Calu3 (cell line): ENCODE measurements at places on chromosomes 16 and 17. TPM values are rescaled to one million over a fixed set of nuclear protein-coding genes. Genes with fewer than 3 reads are reported as not detected.

The GRAPL gene
- not detected in 2 replicates for total RNA-seq

The ZG16 gene
- not detected in 2 replicates for total RNA-seq

The PIK3R6 gene
- not detected in 2 replicates for total RNA-seq

The TAT gene
- total RNA-seq, result 0.10 TPM in 1 of 2 replicates, not detected in the other

The C17orf107 gene
- 2.1 and 3.2 TPM in 2 replicates for total RNA-seq

The KIF2B gene
- total RNA-seq, result not detected in 2 replicates
